ENCODE measurements at places on chromosomes 7 and 10.

DNA sequence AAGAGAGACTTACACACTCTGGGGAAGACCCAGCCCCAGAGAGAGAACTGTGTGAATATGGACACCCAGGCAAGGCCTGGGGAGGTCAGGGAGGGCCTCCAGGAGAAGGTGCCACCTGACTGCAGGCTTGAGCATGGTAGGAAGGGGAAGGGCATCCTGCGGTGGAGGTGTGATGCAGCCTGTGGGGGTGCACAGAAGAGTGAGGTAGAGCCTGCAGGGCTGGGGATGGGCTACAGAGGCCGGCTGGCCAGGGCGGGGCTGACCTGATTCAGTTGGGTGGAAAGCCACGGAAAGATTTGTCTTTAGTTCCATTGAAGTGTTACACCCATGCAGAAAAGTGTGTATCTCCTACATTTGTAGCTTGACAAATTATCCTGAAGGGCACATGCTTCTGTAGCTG, 47.6 kb downstream of the ZMIZ1 start:
- DNase-seq, result no peak

DNA sequence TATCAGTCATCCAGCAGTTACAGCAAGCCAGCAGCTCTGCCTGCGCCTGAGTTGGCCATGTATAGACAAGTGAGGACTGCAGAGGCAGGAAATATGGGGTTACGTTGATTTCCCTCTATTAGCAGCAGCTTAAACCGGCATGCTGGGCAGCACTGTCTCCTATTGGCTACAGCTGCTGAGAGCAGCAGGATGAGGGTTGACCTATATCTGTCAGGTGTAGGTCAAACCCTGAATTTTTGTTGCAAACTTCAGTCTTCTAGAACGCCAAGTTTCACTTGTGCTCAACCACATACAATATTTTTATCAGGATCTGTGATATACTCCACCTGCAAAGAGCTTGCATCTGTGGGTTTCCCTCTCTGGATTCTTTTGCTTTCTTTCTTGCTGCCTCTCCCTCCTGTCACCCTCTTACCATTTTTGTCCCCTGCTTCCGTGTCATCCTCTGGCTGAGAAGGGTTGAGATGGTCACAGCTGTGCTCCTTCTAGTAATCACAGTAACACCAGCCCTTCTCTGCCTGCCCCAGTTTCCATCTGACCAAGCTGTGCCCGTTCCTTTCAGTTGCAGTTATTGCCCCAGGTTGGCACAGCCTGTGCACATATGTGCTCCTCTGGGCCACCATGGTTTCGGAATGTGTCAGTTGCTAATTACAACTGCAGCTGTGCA, 23.8 kb upstream of the GLCCI1 start:
- DNase-seq, result no peak

GRCh38 chr10:104339469-104340110, 1.3 kb upstream of the ITPRIP start:
- no peak for DNase-seq

DNA sequence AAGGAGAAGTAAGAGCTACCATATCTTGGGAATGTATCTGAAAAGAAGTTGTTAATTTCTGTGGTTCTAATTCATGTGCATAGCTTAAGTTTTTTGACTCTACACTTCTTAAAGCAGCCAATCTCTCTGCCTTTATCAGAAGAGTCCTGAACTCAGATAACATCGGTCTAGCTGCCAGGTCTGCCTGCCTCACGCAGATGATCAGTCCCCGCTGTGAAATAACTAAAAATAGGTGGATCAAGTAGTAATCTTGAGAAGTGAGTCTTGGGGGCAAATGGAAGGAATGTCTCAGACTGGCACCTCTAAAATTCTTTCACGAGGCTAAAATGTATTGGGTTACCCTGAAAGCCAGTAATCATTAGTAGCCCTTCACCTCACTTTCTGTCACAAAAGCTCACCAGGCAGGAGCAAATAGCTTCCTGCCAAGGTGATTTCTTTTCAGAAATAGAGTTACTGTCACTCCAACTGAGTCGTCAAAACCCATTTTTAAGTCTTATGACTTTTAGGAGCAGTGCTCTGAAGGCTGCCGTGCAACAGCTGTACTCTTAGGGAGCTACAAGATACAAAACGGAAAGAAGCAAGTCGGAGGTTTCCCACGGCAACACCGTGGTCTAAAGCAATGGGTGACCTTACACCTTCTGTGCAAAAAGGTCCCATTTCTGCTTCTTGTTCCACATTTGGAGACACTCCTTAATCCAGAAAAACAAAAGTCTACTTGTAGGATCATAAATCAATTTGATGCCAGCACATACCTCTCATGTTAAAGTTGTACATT, 85.2 kb downstream of the ABCB5 start:
- no peak for DNase-seq

- no peak for DNase-seq
Measured at GRCh38 chr10:2124135-2124534, 386.8 kb upstream of the ADARB2 start.

DNA sequence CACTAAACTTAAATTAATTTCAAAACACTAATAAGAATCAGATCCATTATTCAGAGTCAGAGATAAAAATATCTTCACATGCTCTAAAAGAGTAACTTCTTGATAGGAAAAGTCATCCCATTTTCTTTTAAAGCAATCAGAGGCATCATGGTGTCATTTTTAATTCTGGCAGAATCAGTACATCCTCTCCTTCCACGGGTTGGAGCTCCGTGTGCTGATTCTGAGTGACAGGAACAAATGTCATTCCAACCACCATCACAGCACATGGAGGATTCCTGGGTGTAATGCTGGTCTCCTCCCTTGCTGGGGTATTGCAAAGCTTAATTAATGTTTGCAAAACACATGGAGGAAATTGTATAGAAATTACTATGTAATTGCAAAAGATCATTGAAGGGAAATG, 114.5 kb upstream of the IMMP2L start:
- no peak for DNase-seq

DNA sequence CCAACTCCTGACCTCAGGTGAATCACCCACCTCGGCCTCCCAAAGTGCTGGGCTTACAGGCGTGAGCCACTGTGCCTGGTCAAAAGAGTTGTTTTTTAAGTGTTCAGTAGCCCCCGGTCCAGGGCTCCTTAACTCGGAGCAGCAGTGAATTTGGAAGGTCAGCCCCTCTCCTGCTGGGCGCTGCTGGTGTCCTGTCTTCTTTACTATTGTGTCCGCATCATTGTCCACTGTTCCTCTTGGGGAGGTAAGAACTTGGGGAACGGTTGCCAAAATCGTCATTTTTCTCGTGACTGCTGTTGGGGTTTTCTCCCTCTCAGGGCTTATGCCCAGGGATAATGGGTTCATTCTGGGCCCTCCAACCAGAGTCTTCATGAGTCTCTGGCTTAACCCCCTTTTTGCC, 46.7 kb downstream of the CAMK1D start:
- DNase-seq, result no peak

DNA sequence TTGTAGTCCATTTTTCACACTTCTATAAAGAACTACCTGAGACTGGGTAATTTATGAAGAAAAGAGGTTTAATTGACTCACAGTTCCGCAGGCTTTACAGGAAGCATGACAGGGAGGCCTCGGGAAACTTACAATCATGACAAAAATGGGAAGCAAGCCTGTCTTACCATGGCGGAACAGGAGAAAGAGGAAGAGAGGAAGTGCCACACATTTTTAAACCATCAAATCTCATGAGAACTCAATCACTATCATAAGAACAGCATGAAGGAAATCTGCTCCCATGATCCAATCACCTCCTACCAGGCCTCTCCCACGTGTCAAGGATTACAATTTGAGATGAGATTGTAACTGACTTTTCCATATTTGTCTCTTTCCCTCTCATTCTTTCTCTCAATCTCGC, 9.3 kb upstream of the PNPLA8 start:
- no peak for DNase-seq

DNA sequence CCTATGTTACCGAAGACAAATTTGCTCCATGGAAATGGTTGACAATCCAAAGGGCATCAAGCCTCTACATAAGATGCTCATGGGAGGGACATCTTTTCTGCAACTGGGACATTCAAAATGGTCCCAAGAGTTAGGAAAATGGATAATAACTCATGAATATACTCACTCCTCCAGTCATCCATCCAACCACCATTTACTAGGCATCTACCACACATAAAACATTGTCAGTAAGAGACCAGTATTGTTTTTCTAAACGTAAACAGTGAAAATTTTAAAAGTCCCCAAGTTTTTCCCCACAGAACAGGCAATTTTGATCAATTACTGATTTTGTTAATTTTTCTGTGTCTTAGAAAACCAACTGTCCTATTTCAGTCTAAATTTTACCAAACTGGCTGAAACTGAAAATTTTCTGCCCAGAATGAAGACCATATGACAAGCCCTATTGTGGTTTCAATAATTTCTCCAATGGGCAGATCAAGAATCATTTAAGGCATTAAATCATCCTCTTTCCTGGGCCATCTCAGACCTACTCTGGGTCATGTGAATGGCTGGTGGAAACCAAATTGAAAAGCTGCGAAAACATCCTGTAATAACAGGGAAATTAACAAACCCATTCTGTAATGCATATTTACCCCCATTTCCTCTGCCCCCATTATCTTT, 24.2 kb downstream of the PIK3AP1 start:
- DNase-seq, result no peak

DNA sequence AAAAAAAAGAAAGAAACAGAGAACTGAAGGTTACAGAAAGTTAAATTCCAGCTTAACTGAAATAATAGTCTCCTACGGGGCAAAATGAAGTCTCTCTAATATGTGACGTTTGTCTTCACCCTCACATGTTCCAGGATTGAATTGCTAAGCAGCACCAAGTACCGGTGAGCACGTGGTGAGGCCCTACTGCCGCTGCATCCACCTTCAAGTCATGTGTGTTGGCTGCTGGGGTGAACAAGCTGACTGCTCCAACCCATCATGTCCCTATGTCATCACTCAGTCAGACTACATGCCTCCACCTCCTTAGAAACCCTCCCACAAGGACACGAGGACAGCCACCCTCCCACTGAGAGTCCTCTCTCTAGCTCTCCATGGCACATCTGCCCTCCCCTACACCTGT, 35.4 kb upstream of the NPFFR1 start:
- DNase-seq, result no peak

DNA sequence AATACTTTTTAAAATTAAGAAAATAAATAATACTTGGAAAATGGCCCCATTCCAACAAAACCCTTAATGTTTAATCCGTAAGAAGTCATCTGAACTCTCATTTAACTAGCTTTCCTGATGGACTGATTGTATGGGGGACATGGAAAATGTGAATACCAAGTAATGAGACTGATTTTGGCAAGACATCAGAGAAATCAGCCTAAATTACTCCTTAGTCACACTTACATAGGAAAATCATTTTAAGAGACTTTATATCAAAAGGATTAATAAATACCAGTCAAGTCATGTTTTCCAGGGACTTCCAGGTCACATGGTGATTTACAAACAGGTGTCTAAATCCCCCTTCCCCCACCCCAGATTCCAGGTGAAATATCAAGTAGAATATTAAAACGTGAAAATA, 58.2 kb downstream of the GRM8 start:
- no peak for DNase-seq

DNA sequence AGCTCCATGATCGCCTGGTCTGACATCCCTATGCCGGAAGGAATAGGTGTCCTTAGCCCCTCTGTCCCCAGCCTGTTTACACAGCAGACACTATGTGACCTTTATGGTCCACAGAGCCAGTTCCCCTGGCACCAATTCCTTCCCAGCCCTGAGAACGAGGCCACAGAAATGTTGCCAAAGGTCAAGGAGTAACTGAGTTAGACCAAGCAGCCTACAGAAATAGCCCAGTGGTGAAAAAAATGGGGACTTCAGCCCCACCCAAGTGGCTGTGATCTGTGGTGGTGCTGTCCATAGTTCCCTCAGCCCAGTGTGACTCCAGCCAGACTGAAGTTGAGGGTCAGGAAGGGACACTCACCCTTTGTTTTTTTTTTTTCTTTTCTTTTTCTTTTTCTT, 2.5 kb downstream of the PGAM2 start:
- no peak for DNase-seq

DNA sequence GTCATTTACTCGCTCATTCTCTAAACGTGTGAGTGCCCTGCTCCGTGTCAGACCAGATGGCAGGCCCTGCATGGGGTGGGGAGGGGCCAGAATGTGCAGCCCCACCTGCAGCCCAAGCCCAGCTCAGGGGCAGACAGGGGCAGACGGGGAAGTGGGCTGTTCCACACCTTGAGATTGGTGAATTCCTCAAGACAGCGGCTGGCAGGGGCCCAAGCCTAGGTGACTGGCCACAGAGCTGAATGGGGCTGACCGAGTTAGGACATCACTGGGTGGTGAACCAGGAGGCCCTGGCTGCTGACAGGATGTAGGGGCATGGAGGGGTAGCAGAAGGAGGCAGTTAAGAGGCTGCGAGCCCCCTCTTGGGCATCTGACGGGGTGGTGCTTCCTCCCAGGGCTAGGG, 79.1 kb downstream of the MGMT start:
- DNase-seq, result no peak

- no peak for DNase-seq
Measured at GRCh38 chr7:112160130-112160770, 45.9 kb downstream of the DOCK4 start.

DNA sequence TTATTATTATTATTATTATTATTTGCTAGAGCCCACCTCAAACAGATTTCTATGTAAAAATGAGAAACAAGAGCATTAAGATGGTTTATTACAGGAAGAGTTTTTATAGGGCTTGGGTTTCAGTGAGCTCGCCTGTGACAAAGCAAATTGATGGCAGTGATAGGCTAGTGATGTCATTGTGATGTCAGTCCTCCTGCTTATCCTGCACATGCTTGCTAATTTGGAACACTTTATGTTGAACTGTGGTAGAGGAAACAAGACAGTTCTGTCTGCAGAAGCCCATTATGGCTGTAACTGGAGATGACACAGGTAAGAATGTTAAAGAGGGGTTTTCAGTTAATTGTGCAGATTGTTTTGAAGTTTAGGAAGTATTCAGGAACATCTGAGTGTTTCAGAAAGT, 68.3 kb downstream of the CREM start:
- DNase-seq, result no peak

- peak; percentile 62 for DNase-seq
Measured at GRCh38 chr7:112550468-112551060, 69.8 kb downstream of the LSMEM1 start.

DNA sequence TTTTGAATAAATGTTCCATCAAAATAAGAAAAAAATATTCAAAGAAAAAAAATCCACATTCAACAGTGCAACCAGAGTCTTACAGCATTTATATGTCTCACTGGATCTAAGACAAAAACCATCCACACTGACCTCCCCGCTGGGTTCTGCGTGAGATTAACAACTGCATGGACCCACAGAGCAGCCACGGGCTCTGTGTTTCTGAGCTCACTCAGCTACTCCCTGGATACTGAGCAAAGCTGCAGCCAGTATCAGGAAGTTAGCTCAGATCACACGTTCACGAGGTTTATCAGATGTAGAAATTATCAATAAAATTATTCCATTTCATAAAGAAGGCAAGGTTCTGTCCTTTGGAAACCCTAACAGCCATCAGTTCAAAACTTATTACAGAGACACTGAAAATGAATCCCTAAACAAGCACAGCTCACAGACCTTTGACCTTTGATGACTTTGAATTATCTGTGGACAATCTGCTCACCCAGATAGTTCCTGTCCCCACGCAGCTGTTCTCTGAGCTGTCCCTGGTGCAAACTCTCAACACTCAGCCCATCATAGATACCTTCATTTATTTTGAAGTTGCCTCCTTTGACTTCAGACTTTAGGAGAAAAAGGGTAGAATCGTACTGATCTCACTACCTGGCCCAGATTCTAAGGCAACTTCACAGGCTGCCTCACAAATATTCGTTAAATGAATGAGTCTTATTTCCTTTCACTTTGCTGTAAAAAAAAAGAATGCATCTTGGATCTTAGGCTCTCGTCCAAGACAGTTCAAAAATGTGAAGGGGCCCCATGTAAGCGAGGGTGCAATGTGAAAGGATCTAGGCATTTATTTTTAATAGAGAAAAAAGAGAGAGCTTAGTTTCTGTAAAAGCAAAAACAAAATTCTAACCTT, 67.7 kb upstream of the SVIL start:
- no peak for DNase-seq

- DNase-seq, result peak; percentile 1
Measured at GRCh38 chr10:120221873-120222485, 235.0 kb upstream of the PLPP4 start.

Data from NCI-H2081 (cell line).